Activated T-cell treated with anti-CD3 and anti-CD28 coated beads, Interleukin-2, amount 50 U/mL, for 48 hours (primary cell): ENCODE measurements at places on chromosomes 11 and 22.
A peak's percentile ranks its signal among the peaks of the same experiment; 100 is the strongest.

DNA sequence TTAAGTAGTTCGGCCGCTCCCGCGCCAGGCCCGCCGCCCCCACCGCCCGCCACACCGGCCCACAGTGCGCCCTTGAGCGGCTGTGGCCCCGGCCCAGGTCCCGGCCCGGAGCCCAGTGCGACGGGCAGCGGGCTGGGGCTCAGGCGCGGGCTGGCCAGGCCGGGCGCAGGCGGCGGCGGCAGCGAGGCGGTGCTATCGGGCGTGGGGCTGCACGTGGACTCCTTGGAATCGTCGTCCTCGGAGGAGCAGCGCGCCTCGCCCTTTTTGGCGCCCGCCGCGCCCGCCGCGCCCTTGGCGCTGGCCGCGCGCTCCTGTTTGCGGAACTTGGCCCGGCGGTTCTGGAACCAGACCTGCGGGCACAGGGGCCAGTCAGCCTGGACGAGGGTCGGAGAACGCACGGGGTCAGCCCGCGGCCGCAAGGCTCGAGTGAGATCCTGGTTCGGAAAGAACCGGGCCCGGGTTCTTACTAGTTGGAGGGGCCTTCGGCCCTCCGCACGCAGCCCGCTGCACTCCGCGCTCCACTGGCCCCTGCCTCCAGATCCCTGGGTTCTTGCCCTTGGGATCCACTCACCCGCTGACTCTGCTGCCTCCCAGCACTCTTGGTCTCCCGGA, 4.0 kb downstream of the PHOX2A start:
- DNase-seq = no peak

DNA sequence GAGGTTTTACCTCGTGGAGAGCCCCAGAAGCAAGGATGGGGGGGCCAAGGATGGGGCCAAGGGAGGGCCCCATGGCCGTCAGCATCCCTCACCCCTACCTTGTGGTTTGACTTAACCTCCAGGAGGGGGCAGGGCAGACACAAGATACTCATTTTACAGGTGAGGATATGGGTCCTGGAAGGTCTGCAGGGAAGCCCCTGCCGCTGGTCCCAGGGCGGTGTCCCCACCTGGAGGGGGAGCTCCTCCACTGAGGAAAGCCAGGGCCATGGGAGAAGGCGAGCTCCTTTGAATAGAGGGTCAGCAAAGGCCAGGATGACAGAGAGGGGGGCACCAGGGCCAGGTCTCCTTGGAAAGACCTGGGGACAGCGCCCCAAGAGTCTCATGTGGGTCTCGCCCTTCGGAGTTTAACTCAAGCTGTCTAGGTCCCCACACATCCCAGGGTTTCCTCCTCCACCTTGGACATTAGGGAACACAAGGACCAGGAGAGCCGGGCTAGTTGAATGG, 5.9 kb upstream of the ADORA2A start:
- DNase-seq = peak; percentile 57

- DNase-seq = no peak
Measured at GRCh38 chr22:36417281-36417686, 29.5 kb upstream of the MYH9 start.

GRCh38 chr11:72036687-72037086, 38.0 kb downstream of the IL18BP start:
- no peak for DNase-seq

DNA sequence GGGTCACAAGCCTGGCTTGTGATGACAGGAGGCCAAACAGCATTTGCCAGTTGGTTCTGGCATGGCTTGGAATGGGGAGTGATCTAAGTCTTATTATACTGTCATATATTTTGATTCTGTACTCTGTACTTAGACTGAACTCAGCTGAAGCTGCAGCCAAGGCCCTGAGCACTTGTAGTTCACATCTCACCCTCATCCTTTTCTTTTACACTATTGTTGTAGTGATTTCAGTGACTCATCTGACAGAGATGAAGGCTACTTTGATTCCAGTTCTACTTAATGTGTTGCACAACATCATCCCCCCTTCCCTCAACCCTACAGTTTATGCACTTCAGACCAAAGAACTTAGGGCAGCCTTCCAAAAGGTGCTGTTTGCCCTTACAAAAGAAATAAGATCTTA, 843 bp downstream of the OR56B1 start:
- no peak for DNase-seq

DNA sequence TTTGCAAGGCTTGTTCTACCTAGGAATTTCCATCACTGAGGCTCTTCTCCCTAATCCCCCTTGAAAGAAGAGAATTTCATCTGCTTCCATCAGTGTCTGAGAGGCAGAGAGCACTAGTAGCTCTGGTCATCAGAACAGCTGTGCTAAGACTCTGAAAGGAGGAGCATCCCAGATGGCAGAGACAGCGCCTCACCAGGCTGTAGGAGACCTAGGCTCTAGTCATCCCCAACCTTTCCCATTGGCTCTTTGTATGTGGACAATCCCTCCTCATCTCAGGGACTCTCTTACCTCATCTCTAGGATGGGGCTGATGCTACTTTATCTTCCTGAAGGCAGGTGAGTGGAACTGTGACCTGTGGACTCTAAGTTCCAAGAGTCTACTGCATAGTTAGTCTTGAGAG, 8.8 kb upstream of the OR9I1 start:
- DNase-seq = no peak

- no peak for DNase-seq
Measured at GRCh38 chr11:105937738-105938137, 84.3 kb downstream of the MSANTD4 start.

DNA sequence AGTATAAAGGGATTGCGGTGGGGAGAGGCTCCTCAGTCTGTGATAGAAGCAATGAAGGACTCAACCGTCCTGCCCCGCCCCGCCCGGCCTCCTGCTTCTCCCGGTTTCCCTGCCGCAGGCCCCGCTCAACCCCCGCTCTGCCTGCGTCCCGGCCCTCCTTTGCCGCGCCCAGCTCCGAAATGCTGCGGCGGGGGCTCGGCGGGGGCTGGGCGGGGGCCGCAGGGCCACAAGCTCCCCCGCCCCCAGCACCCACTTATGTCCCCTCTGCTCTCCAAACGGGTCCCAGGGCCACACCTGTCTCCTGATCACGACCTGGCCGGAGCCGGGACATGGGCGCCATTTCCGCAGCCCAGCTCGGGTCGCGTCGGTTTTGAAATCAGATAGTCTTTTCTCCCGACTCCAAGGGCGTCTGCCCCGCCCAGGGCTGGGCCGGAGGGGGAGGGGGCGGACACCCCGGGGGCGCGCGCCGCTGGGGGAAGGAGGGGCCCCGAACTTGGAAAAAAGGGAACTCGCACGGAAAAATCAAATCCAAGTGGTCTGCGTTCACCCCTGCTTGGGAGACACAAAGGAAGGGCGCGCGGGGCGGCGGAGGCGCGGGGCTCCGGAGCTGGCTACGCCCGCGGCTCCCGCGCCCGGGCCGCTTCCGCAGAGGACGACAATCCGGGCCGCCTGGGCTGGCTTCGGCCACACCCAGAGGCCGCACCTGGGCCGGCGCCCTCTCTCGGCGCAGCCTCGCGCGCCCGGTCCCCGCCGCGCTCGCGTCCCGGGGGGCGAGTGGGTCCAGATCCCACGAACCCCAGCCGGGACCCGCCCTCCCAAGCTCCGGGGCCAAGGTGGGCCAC, 70.6 kb upstream of the EP300 start:
- peak; percentile 77 for DNase-seq

GRCh38 chr11:62560566-62561103, 13.1 kb downstream of the EEF1G start:
- peak; percentile 81 for DNase-seq

GRCh38 chr11:16896729-16897469, 117.3 kb downstream of the PLEKHA7 start:
- DNase-seq = no peak

- DNase-seq = no peak
Measured at GRCh38 chr11:70483077-70483861, 84.9 kb downstream of the CTTN start.

DNA sequence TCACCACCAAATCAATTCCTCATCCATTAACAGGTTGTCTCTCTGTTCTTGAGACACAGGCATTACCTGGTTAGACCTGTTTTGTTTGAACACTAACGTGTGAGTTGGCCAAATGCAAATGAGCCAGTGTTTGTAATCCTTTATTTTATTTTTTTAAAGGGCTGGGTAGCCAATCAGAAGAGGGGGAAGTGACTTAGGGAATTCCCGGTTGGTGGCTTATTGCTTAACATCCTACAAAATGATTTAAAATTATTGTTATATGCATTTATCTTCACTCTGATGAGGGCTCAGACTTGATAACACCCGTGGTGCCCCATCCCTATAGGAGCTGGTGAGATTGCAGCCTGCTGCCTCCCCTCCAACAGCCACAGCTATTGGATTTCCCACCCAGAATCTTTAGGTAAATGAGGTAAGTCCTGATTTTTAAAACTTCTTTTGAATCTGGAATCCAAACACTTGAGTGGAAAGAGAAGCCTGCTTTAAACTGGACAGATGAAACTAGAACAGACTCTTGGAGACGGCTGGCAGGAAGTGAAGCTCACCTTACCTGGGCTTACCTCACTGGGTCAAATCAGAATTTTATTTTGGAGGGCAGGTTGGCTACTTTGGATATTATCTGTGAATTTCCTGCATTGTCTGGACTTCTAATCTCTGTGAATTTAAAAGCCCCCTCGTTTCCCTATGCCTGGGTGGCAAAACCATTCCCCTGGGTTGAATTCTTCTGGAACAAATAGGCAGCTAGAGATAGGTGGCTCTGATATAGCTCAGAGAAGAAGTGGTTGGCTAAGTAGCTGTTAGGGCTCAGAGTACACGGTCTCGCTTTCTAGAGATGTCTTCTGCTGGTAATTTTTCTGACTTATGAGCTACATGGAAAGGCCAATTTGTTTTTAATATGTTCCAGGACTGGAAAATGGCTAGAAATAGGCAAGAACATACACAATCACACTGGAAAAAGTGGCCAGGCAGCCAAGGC, at the start of gene EHF:
TSS of gene EHF (plus strand) at position 274 of the 973 bp plus-strand sequence. CDS start 21,538 bp downstream, outside the sequence.
- no peak for DNase-seq

DNA sequence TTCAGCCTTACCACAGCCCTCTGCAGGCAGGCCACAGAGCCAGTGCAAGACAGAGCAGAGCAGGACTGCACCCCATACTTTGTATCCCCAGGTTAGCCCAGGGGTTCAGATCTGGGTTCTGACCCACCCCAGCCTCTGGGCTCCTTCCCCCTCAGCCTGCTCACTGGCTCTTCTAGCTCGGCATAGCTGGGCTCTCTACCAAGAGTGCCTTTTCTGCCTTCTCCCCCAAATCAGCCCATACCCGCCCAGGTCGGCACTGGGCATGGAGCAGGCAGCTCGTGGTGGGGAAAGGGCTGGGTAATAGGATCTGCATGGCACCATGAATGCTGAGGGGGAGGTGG, 8.3 kb downstream of the RELT start:
- no peak for DNase-seq

GRCh38 chr22:18966748-18967147, 30.7 kb upstream of the PRODH start:
- DNase-seq = no peak

DNA sequence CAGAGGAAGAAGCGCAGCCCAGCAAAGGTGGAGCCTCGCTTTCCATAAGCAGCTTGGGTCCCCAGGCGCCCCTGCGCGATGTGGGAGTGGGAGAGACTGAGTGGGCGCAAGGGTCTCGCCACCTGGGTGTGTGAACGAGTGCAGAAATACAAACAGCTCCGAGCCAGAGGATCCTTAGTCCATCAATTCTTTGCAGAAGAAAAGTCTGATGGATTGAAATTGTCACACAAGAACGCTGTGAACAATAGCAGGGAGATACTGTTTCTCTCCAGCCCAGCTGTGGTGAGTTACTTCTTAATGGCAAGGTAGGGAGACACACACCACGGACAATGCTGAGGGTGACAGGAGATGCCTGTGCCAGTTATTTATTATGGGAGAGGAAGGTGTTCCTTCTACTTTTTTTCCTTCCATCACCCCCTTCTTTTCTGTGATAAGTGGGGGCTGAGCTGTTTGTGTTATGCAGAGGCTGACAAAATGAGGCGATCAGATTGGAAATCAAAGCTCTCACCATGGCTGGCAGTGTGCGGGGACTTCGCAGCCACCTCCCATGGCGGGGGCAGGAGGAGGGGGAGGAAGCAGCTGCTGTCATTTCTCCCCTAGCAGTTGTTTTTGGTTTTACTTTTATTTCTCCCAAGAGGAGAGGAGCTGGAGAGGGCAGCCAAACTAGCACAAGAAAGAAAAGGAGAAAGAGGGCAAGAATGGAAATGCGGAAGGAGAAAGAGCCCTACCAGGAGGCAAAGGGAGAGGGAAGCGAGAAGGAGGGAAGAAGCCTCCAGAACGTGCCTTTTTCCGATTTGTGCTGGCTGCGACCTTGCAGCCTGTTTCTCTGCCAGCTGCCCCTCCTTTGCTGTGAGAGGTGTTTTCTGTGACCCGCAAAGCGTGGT, 755.8 kb downstream of the NTM start:
- DNase-seq = no peak

DNA sequence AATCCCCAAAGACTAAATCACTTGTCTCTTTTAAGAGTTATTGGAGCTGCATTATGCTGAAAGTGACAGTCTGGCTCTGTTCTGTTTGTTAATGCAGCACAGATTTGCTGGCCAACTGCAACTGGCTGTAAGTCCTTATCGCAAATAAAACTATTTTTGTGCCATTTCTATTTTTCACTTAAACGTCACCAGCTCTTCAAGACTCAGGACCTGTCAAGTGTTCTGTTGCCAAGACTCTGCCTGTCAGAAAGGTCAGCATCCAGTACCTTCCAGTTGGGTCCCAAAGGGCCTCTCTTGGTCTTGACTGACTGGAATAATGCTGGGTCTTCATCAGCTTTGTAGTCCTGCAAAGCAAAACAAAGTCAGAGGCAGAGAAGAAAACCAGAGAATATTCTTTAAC, 45.6 kb downstream of the PITPNB start:
- DNase-seq = no peak

GRCh38 chr22:39900306-39901227, at the start of gene GRAP2:
GRAP2 (plus strand) TSS chr22:39901084; CDS start chr22:39947107, 46,023 bp downstream.
- DNase-seq = peak; percentile 65

DNA sequence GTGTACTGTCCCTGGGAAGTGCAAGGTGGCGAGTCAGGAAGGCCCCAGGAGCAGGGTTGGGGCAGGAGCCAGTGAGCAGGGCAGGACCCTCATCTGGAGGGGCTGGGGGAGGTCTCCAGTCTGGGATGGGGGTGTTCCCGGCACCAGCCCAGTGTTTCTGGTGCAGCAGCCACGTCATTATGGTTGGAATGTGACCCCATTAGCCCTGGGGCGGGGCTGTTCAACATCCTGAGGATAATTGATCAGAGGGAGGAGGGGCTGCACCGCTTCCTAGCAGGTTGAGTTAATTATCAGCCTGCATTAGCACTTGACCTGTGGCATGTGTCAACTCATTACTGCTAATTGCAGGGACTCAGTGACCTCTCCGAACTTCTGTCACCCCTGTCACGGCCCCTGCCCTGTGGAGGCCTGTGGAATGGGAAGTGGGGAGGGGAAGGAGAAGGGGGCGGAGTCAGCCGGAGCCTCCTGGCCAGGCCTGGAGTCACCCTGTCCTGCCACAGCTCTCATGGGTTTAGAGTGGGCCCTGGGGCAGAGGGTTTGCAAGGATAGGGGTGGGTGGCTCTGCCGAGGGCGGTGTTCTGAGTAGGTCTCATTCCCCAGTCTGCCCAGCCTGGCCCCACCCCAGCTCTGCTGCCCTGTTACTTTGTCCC, 52.8 kb upstream of the CCDC188 start:
- DNase-seq = no peak

- peak; percentile 57 for DNase-seq
Measured at GRCh38 chr11:20599221-20600019, at the start of gene SLC6A5. SLC6A5 (plus strand) TSS chr11:20599608; CDS start chr11:20599673, 65 bp downstream.
